Activated CD8-positive, alpha-beta memory T cell treated with anti-CD3 and anti-CD28 coated beads, Interleukin-2, amount 10 ng/mL, durations not matched to agents 7 days and 5 days (primary cell): ENCODE measurements at places on chromosomes 2 and 18. TPM values are rescaled to one million over a fixed set of nuclear protein-coding genes. Genes with fewer than 3 reads are reported as not detected.
A peak's percentile ranks its signal among the peaks of the same experiment; 100 is the strongest.

GRCh38 chr2:168456521-168457189 is 583 bp downstream of the CERS6 start:
- H3K4me1 ChIP-seq = peaks cover 13% of the 10 kb centered on the region
- peak; percentile 42 for DNase-seq
- H3K27ac ChIP-seq = peak overlapping the region; percentile 55
- peaks cover 19% of the 10 kb centered on the region for H3K27me3 ChIP-seq
- peak overlapping the region; percentile 71 for H3K4me3 ChIP-seq
- H3K36me3 ChIP-seq = no peaks in the 10 kb centered on the region

DNA sequence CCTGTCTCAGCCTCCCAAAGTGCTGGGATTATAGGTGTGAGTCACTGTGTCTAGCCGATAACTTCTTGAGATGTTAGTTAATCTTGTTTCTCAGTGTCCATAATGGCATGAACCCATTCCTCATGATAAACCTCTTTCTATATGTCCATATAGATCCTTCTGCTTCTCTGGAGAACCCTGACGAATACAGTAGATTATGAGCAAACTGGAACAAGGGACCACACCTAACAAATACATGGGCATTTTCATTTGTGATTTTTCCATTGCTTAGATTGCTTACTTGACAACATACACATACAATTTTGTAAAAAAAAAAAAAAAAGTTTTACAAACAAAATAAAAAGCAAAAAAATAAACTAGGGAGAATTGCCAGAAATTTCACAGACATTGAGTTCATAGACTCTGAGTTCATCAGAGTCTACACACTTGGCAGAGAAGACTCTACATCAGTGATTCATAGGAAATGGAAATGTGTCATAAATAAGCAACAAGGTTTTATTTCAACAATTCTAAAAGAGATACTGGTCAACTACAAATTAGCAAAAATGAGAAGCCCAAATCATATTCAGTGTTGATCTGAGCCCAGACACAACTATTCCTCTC is 96.7 kb downstream of the GALR1 start:
- no peak overlapping the region for H3K27ac ChIP-seq
- no peak overlapping the region for H3K4me3 ChIP-seq
- peaks cover 3% of the 10 kb centered on the region for H3K4me1 ChIP-seq
- no peak for DNase-seq

DNA sequence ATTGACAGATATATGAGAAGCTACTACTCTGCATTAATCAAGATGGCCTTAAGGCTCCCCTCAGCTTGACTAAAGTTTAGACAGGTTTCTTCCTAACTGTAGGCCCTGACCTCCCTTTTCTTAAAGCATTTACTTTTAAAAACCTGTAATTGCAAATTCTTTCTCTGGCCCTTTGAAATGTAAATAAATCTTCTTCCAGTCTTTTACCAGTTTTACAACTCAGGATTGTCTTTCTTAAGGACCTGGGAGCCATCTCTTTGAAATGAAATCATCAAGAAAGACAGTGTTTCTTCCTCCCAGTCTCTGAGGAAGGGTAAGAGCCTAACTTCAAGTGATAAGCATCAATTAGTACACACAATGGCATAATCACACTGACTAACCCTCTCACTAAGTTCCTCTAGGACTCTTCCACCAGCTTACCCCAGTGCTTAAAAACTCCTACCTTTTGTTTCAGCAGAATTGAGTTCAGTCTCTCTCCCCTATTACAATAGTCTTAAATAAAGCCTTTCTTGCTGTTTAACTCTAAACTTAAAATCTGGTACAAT is 58.7 kb upstream of the CDH20 start:
- no peak overlapping the region for H3K27ac ChIP-seq
- no peaks in the 10 kb centered on the region for H3K36me3 ChIP-seq
- H3K4me3 ChIP-seq = no peak overlapping the region
- H3K27me3 ChIP-seq = no peaks in the 10 kb centered on the region
- DNase-seq = no peak

DNA sequence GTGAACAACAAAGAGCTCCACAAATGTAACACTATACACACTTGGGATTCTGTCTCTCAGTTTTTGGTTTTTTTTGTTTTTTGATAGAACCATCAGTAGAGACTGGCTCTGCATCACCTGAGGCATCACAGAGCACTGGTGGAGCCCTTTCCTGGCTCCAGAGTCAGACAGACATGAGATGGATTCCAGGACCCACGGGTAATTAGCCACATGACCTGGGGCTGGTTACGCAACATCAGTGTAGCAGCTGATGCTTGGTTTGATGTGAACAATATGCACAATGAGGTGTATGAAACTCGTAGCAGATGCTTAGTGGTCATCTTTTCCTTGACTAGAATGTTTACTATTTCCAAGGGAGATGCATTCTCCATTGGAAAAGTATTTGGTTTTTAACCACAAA is 40.7 kb downstream of the CMPK2 start:
- H3K4me3 ChIP-seq = no peak overlapping the region
- peaks cover 14% of the 10 kb centered on the region for H3K4me1 ChIP-seq

DNA sequence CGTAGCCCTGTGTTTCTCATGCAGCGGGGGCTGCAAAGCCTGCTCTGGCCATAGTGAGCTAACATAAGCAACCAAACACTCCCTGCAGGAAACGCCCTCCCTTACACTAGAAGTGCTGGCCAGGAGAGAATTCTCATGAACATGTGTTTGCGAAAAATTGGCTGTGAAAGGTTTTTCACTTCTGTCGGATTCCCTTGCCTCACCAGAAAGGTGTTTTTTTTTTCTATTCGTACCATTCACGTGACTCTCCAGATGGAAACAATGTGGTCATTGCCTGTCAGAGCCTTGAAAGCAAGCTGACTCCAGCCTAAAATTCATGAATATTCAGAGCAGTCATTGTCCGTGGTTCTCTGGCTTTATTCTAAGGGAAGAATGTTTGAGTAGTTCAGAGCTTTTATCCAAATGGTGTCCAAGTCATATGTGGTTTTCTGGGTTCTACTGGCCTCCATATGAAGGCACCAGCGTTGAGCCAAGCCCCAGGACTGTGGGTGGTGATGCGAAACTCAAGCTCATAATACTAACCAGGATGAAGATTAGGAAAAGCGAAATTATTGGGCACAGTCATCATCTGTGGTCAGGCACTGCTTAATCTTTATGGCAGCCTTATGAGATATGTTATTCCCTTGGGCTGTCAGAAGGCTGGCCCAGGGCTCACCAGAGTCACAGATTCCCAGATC is 236.4 kb downstream of the ALPK2 start:
- H3K4me3 ChIP-seq = no peak overlapping the region
- H3K36me3 ChIP-seq = no peaks in the 10 kb centered on the region
- H3K27ac ChIP-seq = no peak overlapping the region
- no peaks in the 10 kb centered on the region for H3K27me3 ChIP-seq
- no peak for DNase-seq

DNA sequence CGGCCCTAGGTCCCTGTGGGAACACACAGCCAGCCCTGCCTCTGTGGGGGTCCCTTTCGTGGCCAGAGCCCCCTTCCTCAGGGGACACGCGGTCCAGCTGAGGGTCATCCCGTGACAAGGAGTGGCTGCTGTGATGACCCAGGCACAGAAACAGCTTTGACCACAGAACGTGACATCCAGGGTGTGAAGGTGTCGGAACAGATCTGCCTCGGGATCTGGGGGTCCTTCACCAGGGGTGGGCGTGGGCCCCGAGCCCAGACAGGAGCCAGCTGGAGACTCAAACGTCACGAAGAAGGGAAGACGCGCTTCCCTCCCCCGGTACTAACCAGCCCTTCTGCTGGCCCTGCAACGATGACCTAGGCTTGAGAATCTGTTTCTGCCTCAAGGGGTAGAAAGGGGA is 75.9 kb downstream of the NFATC1 start:
- H3K36me3 ChIP-seq = peaks cover 2% of the 10 kb centered on the region
- DNase-seq = no peak
- H3K4me3 ChIP-seq = no peak overlapping the region
- H3K27me3 ChIP-seq = no peaks in the 10 kb centered on the region
- no peak overlapping the region for H3K27ac ChIP-seq

- H3K27ac ChIP-seq = no peak overlapping the region
- H3K27me3 ChIP-seq = no peaks in the 10 kb centered on the region
- no peak for DNase-seq
- no peak overlapping the region for H3K4me3 ChIP-seq
These were observed 131.8 kb downstream of the KCNH7 start for GRCh38 chr2:162706770-162707169.

GRCh38 chr2:236887953-236888793 is 197.5 kb upstream of the COPS8 start:
- H3K4me1 ChIP-seq = no peaks in the 10 kb centered on the region
- H3K27me3 ChIP-seq = peaks cover 3% of the 10 kb centered on the region
- no peak for DNase-seq
- H3K27ac ChIP-seq = no peak overlapping the region
- H3K4me3 ChIP-seq = no peak overlapping the region

DNA sequence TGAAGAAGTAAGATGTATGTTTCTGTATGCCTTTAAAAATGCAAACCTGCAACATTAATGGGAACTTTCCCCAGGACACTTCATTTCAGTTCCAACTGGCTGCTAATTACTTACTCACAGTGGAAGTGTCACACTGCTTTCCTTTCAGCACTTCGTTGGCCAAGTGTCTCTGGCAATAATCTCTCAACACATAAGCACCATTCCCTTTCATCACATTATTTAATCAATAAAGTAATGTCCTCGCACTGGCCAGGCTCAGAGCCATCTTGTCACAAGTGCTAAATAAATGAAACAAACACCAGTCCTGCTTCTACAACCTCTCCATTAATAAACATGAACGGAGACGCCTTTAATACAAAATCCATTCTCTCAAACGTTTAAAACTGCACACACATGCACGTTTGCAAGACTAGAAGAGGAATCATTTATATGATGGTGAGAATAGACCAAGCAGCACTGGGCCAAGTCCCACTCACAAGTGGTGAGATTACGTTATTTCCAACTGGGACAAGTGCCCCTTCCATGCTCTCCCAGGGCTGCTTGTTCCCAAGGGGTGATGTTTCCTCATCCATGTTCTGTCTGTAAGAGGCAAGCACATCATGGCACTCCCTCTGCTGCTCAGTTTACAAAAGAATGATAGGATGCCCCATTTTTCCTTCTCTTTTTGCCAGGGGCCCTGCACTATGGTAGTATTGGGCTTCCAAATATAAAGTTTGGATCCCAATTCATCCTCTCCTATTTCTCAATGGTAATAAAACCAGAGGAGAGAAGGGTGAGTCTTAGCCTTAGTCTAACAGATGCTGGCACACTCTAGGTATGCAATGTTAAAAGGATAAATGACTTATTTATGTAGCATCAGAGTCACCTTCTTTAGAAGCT is 56.8 kb upstream of the ETAA1 start:
- no peaks in the 10 kb centered on the region for H3K27me3 ChIP-seq
- H3K4me1 ChIP-seq = no peaks in the 10 kb centered on the region
- no peak for DNase-seq
- H3K36me3 ChIP-seq = no peaks in the 10 kb centered on the region
- no peak overlapping the region for H3K4me3 ChIP-seq

GRCh38 chr2:122168799-122169198 is 413.3 kb downstream of the TSN start:
- H3K27ac ChIP-seq = no peak overlapping the region
- no peak overlapping the region for H3K4me3 ChIP-seq
- H3K27me3 ChIP-seq = no peaks in the 10 kb centered on the region
- DNase-seq = no peak
- H3K4me1 ChIP-seq = no peaks in the 10 kb centered on the region

DNA sequence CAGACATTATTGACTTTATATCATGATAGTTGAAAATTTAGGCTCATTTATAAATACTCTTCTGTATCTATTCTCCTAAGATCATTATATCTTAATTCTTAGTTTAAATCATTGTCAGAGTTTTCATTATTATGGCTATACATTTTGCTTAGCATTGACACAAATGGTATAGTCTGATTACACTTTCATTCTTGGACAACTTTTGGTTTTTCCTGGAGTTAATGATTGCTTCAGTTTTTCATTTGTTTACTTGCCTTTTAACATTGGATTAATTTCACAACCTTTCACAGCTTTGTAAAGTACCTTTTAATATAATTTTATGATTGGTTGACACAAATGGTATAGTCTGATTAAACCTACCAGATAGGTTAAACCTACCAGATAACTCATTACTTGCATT is 298.2 kb downstream of the DYSF start:
- H3K4me1 ChIP-seq = no peaks in the 10 kb centered on the region
- H3K27me3 ChIP-seq = peaks cover 6% of the 10 kb centered on the region
- no peak overlapping the region for H3K4me3 ChIP-seq

- no peak overlapping the region for H3K4me3 ChIP-seq
- no peak for DNase-seq
- no peaks in the 10 kb centered on the region for H3K4me1 ChIP-seq
- H3K36me3 ChIP-seq = no peaks in the 10 kb centered on the region
- H3K27ac ChIP-seq = no peak overlapping the region
These were observed 300.0 kb downstream of the GBX2 start for GRCh38 chr2:235868224-235868623.

Gene TFCP2L1
- 0.14 TPM for total RNA-seq

Gene EVX2
- not detected for total RNA-seq

Gene LRATD1
- total RNA-seq = not detected
